ENCODE measurements at places on chromosomes 7 and 10.

DNA sequence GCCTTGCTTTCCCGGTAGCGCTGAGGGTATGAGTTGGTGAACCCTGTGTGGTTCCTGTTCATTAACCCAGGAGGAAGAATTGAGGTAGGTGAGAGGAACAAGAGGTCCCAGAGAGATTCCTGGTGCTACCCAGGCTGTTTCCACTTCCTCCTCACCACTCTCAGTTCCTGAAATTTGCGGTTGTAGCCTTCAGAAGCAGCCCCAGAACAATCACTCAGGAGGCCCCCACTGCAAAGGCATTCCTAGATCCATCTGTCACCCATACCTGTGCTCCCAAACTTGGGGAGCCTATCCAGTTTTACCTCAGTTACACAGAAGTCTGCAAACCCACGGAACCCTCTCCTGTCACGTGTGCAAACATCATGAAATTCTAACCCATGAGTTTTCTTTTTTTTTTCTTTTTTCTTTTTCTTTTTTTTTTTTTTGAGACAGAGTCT lies 9.0 kb upstream of the PIP4K2A start:
- DNase-seq = no peak

- DNase-seq = no peak
These were observed 37.2 kb downstream of the HTRA1 start for GRCh38 chr10:122498521-122498920.

DNA sequence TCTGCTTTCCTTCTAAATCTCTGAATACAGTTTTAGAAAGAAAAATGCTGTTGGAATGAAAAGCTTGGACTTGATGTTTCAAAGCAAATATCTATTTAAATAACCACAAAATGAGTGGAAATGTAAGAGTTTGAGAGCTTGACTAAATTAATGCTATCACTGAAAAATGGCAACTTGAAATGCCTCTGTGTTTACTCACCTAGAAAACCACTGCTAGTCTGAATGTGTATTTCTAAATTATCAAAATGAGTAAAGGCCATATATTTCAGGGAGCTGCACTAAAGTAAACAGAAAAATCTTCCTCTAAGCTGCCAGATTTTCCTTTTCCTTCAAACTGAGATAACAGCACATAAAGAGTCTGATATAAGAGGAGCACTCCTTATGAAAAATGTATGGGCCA lies 87.9 kb downstream of the DPY19L1 start:
- DNase-seq = no peak

- DNase-seq = no peak
These were observed 435.5 kb downstream of the CALN1 start for GRCh38 chr7:71976645-71977044.

DNA sequence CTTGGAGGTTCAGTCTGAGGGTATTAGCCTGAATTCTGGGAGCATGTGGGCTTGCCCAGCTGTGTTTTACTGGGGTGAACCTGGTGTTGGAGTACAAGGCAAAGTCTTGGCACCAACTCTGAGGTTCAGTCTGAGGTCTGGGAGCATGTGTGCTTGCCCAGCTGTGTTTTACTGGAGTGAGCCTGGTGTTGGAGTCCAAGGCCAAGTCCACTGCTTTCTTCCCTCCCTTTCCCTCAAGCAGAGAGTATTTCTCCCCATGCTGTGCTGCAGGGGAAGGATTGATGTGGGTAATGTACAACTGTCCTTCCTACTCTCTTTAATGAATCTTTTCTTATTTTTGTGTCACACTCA lies 236.1 kb downstream of the NXPH1 start:
- no peak for DNase-seq

DNA sequence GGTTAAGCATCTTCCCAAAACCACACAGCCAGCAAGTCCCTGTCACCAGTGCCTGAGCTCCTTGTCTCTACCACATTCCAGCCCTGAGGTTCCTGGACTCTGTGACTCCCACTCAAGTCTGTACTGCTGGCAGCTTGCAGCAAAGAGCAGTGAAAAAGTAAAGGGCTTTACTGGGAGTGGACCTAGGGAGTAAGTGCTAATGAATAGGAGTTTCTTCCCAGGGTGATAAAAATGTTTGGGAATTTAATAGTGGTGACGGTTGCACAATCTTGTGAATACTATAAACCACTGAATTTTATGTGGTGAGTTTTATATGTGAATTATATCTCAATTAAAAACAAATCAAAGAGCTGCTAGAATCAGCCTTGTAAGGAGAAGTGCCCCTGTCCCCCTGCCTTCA lies 22.6 kb downstream of the HSPA12A start:
- DNase-seq = no peak

GRCh38 chr7:74365322-74366022 lies 76.3 kb downstream of the CLIP2 start:
- peak; percentile 58 for DNase-seq

GRCh38 chr7:22989643-22990587 lies 24.0 kb downstream of the HYCC1 start:
- DNase-seq = no peak

DNA sequence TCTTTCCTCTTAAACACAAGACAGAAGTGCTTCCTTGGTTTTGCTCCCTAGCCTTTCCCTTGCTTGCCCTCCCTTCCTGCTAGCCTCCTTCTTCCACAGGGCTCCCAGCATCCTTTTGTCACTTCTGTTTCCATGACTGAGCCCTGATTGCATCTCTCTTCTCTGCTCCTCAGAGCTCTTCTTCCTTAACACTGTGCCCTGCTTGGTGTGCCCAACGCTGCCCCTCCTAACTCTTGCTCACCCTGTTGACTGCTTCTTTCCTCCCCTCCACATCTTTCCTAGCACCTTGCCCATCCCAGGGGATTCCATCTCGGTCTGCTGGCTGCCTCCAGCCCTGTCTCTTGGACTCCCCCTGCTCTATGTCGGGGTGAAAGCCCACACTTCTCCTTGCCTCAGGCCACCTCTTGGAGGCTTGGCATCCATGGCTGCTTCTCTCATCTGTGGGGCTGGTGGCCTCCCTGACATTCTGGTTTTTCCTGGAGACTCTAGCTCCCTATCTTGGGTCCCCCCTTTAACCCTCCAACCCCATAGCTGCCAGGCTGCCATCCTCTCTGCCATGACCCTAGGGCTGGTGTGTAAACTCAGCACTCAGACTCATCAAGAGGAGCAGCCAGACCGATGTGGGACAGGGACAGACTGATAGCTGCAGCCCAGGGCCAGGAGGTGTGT lies 5.8 kb downstream of the IGFBP1 start:
- DNase-seq = no peak

DNA sequence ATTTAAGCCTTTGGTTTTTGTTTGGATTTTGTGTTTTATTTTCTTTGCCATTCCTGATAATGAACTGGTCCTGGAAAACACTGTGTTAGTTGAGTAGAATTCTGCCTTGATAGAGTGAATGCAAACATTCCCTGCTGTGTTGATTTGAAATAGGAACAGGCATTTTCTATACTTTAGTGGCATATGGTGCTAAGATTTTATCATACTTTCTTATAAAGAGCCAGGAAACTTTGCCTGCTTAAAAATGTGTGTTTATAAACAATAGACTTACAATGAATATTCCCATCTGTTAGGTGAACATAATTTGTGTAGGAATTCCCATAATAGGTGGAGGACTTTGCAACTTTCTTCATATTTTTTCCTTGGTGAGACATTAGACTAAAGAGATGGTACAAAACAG lies 333.3 kb downstream of the SDK1 start:
- no peak for DNase-seq

DNA sequence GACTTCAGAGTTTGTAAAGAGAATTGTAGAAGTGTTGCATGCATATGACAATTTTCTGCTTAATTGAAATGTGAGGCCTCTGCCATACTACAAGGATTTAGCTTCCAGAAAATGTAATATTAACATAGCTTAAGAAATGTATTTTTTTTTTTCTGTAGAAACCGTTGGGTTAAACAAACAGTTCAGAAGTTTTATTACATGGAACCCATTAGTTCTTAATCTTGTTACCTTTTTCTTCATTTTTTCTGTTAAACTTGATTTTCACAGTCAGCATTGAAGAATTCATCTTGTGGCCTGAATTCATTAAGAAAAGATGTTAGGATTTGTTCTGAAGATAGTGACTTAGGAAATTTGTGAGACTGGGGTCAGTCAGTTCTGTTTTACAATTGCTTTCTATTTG lies 4.9 kb downstream of the PTEN start:
- no peak for DNase-seq

GRCh38 chr10:74332398-74332797 lies 181.4 kb downstream of the ADK start:
- no peak for DNase-seq
